ENCODE measurements at places on chromosomes 1 and 21.

- DNase-seq = no peak
Measured at GRCh38 chr21:46608672-46609111, 3.8 kb upstream of the S100B start.

GRCh38 chr1:226549937-226550671 is 1.5 kb downstream of the STUM start:
- no peak for DNase-seq

GRCh38 chr1:243268751-243269460 is 13.1 kb downstream of the SDCCAG8 start:
- DNase-seq = no peak

DNA sequence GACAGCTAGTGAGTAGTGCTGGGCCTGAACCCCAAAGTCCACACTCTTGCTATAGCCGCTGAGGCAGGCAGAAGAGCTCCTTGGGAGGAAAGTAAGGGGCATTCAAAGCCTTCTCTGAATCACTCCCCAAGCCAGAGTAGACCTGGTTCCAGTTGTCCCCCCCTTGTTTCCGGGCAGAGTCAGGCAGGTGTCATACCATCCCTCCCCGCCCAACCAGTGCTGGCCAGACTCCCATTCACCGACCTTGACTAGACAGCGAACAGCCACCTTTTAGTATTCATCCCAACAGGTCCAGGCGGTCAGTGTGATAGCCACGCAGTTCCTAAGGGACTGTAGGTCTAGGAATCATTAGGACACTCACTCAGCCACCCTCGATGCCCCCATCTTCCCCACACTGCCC is 11.8 kb downstream of the CHRNB2 start:
- no peak for DNase-seq

GRCh38 chr1:48536477-48536876 is 64.5 kb upstream of the SPATA6 start:
- DNase-seq = no peak

DNA sequence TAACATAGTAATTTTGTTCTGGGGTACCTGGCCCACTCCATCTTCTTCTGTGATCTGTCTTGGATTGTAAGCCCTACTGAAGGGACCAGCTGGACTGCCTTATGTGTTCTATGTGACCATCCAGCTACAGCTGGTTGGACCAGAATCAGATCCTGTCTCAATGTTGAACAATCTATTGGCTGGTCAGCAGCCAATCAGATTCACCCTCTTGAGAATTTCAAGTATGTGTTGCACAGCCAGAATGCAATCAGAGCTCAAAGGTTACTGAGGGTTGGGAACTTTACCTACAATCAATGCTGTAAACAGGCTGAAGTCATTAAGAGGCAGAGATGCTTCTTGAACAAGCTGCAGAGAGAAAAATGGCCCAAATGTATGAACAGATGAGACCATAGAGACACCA is 61.9 kb downstream of the KCNC4 start:
- DNase-seq = no peak

DNA sequence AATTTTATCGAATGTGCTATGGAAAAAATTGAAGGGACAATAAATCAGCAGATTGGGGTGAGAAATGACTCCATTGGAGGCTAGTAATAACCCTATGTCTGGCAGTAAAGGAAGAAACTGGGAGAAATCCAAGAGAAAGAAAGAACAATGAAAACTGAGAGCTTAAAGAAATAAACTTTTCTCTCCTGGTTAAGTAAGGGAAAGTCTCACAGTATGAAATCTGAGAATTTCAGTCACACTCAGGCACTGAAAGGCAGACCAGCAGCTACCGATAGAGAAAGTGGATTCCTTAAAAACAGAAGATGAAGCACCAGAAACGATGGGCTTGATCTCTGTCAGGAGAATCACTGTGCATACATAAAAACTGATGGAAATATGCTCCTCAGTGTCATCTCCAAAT is 404.2 kb downstream of the PLPP3 start:
- DNase-seq = no peak

DNA sequence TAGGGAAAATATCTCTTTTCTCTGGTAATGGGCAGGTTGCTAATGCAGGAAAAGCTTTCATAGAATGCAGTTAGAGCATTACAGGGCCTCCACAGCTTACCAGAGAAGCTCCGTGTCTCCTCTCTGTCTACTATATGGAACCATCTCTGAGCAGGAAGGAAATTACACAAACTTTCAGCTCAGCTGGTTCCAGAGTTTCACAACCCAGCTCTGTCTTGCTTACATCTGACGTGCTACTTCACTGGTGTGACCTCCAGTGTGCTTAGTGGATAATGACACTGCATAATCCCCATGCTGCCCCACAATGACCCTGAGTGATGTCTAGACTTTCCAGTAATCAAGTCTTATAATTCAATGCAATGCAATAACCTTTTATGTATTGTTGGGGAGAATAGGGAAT is 4.3 kb upstream of the FGGY start:
- no peak for DNase-seq

- DNase-seq = no peak
Measured at GRCh38 chr1:155207806-155208540, at the start of gene THBS3. TSS of gene THBS3 (minus strand) at chr1:155207897. CDS start at chr1:155207876, 21 bp downstream.

DNA sequence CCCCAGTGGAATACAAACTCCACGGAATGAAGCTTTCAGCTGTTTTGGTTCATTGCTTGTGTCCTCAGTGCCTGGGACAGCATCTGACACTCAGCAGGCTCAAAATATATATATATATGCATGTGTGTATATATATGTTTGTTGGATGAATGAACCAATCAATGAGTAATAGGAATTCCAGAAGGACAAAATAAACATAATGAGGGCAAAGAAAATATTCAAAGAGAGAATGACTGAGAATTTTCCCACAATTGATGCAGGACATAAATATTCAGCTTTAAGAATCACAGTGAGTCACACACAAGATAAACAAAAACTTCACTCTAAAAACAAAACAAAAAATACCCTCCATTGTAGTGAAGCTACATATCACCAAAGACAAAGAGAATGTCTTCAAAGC is 64.0 kb downstream of the CHD5 start:
- DNase-seq = no peak

DNA sequence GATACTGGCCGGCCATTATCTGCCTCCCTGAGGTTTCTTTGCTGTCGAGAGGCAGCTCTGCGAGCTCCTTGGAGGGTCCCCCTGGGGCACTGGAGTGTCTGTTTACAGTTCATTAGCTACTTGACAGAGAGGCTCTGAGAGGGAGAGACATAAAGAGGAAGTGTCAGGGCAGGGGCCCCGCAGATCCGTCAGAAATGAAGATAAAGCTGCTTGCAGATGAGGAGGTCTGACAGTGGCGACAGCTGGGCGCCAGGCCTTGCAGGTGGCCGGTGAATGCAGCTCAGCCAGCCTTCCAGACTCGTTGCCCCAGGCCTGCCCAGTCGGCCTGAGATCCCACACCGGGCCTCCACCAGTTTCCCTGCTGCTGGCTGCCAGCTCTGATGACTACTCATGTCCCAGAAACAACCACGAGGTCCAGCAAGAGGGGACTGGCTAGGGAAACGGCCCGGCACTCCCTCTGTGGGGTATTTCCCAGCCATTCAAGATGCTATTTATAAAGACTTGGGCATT is 84.7 kb downstream of the DISP3 start:
- no peak for DNase-seq

GRCh38 chr1:210828996-210829596 is 304.9 kb downstream of the KCNH1 start:
- no peak for DNase-seq

DNA sequence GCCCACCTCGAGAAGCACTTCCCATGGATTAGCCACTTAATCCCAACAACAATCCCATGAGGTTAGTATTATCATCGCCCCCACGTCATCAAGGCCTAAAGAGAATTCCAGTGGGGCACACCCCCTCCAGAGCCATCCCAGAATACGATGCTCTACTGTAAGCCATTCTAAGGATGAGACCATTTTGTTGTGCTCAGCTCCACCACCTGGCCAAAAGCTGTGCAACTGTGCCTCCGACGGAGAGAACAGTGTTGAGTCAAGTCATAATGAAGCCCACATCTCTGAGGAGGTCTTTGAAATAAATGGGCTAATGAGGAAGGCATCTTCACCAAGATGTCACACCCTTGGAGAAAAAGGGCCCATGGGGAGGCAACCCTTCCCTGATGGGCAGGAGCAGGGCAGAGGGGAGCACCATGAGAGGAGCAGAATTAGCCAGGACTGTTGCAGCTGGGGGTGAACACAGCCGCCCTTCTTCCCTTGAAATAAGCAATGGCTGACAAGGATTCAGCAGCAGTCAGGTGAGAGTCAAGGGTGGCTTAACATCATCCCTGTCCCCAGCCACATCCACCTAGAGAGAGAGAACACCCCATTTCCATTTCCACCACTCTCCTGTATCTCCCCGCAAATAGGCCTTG is 14.6 kb downstream of the SYF2 start:
- DNase-seq = no peak

DNA sequence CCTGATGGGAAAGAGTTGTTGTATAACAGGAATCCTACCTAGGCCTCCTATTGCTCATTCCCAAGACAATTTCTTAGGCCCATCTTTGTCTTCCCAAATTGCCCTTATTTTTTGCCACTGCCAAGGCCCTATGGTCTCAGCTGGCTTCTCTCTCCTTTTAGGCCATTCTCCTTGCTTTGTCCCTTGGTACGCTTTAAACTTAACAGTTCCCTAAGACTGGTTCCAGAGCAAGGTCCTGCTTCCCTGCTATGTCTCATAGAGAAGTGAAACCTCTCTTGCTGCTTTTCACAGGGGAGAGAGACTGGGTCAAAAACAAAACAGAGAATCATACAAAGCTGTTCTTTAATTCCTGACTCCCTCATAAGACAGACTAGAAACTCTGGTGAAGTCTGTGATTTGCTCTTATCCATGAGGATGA is 77.1 kb downstream of the XCL2 start:
- no peak for DNase-seq

GRCh38 chr1:119611701-119612113 is 36.4 kb downstream of the ZNF697 start:
- no peak for DNase-seq

DNA sequence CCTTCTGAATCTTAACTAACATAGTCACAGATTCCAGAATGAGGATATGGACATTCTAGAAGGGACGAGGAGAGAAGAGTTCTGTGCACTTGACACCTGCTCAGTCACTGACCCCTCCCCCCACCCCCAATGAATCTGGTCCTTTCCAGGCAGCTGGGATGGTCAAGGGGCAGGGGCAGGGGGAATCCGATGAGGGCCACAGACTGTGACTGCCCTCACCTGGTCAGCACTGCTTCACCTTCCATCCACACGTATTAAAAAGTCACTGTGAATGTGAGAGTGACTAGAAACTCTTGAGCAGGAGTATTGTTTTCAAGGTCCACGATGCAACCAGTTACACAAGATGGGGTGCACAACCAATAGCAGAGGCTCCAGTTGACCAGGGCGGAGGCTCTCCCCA is 9.5 kb upstream of the PRAMEF12 start:
- no peak for DNase-seq

- no peak for DNase-seq
Measured at GRCh38 chr1:155473151-155473821, 89.3 kb downstream of the ASH1L start.

DNA sequence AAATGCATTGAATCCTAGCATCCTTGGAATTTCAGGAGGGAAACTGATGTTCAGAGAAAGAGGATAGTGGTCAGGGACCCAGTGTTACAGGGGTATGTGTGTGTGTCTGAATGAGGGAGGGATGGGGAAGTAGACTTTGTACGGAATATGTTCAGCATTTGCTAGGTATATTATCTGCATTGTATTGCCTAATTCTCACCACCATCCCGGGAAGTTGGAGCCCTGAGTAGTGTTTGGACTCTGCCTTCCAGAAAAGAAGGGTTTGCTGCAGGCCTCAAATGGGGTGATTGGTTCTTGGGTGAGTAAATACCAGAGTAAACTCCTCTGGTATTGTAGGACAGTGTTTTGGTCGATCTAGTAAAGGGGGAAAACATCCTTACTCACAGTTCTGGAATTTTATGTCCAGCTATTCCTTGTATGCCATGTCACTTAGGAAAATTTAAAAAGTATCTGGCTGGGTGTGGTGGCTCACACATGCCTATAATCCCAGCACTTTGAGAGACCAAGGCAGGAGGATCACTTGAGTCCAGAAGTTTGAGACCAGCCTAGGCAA is 7.1 kb upstream of the ZNF496 start:
- DNase-seq = no peak

GRCh38 chr1:244163861-244164510 is 112.9 kb downstream of the ZBTB18 start:
- DNase-seq = no peak

GRCh38 chr1:35640380-35641232 is 720 bp downstream of the PSMB2 start:
- DNase-seq = no peak

DNA sequence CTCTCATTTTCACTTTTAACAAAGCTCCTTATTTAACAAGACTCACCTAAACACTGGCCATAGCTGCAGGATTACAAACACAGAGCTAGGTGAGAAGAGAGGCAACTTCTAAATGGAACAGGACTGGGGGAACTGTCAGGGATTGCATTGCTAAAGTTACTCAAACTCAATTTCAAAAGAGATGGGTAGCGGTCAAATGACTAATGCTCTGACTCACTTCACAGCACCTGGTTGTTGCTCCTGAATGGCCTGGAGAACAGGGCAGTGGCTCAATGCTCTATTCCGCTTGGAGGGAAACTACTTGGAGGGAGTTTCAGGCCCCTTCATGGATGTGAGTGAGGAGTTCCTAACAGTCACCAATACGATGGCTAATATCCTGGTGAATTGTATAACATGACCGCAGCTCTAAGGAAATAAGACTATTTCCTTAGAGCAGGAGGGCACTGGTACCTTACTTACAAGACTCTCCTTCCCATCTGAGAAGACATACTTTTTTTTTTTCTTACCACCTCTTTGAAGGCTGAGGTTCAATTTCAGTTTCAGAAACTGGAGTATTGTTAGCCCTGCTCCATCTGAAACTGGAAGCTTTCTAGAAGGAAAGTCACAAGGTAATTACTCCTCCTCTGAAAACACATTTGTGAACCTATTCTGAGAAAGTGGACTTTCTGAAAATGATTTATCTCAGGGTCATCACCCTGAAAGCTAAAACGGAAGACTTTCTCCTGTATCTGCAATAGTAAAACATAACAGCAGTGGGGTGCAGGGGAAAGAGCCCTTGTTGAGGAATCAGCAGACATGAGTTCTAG is 9.5 kb downstream of the DPT start:
- no peak for DNase-seq

DNA sequence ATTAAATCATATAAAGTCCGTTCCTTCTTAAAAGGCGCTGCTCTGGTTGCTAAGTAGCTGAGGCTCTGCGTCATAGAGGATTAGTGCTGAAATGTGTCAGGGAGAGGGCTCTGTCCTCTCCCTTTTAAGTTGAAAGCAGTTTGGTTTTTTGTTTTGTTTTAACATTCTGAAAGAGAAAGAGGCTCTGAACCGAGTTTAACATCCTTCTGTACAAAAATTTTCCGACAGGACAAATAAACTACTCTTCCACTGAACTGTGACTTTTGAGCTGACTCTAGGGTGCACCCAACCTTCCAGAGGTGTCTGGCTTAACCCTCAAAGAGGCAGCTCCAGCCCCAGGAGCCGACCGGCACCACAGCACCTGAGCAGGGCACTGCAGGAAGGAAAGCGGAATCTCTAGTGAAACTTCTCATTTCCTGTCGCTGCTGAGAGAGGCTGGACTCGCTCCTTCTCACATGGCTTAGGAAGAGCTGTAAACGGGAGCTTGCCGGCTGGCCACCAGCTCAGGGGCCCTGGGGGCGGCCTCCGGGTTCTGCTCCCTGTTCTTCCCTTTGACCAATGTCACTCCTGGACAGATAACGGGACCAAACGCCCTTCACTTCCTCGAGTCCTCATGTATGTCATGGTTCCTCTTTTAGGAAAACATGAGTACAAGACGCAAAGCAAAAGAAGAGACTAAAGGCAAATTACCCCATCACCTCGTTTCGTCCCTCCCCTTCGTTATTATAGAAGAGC is 1.2 kb downstream of the VAV3 start:
- no peak for DNase-seq

Data from stimulated activated CD4-positive, alpha-beta T cell treated with anti-CD3 and anti-CD28 coated beads, TNF-alpha, amount 100 ng/mL, for 1 hour (primary cell).